ENCODE measurements at places on chromosomes 13 and 19.
A peak's percentile ranks its signal among the peaks of the same experiment; 100 is the strongest.

DNA sequence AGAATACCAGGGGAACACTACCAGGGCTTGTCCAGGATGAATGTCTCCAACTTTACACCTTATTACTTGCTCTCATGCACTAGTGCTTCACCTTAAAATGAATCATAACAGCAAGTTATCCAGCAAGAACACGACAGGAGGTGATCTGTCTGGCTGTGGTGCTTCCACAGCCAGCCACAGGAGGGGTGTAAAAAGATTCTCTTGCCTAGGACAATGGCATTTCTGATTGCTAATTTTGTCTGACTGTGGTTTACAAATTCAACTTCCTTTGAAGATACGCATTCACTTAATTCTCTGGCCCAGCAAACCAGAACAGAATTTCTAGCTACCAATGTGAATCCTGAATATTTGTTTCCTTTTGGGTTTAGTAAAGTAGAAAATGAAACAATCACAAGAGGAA is 23.1 kb upstream of the COG3 start:
- DNase-seq = peak; percentile 19

DNA sequence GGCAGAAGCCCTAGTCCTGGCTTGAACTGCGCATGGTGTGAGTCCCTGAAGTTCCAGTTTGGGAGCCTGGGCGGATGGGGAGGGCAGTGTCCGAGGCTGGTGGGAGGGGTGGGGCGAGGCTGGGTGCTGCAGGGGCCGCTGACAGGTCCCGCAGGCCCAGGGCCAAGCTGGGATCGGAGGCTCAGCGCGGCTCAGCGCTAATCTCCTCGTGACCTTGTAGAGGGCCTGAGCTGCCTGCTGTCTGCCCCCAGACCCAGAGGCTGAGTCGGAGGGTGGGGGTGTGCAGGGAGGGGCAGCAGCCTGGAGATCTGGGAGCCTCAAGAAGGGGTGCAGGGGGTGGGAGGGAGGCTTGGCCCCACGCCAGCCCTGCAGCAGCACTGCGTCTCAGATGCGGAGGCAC is 3.0 kb downstream of the ATP1A3 start:
- DNase-seq = no peak

GRCh38 chr13:65911546-65912193 is 1318.5 kb downstream of the PCDH9 start:
- DNase-seq = no peak

GRCh38 chr19:34041925-34042521 is 130.3 kb upstream of the LSM14A start:
- peak; percentile 32 for DNase-seq

GRCh38 chr19:42532891-42533290 is 4.6 kb upstream of the CEACAM1 start:
- no peak for DNase-seq

GRCh38 chr13:68232351-68233130 is 1002.4 kb upstream of the PCDH9 start:
- DNase-seq = peak; percentile 18

DNA sequence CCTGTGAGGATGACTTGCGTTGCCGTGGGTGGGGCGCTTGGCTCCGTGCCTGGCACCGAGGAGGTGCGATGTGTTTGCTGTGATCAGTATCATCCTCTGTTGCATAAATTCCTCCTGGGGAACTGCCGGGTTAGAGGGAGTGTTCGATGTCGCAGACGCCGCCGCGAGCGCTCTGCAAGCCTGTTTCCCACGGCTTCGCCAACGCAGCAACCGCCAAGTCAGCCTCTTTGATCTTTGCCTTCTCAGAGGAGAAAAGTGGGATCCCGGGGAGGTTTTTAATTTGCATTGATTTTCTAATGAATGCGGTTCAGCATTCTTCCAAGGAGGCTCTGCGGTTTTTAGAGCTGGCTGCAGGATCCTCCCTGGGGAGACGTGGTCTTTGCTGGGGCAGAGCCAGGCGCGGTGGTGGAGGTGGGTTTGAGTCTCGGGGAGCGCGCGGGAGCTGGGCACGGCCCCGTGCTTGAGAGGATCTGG is 7.6 kb downstream of the GPR32 start:
- DNase-seq = no peak

- no peak for DNase-seq
Measured at GRCh38 chr19:54329476-54330165, 9.3 kb downstream of the LILRA4 start.

DNA sequence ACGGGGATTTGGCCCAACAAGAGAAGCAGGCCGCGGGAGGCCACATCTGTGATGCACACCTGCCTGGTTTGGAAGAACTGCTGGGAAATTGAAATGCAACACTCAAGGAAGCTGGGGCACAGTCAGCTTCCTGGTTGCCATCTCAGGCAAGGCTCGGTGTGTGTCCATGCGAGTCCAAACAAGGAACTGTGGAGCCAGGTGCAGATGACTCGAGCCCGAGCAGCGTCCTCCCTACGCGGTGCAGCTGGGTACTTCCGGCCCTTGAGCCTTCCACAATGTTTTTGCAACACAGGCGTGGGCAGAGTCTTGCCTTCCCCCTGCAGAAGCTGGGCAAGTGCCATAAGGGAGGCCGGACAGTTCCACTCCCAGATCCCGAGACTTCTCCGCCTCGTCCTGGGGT is 94.6 kb downstream of the CRYL1 start:
- no peak for DNase-seq

GRCh38 chr13:100447831-100448230 is 140.8 kb downstream of the GGACT start:
- DNase-seq = no peak

- DNase-seq = no peak
Measured at GRCh38 chr19:36100476-36100875, 10.5 kb upstream of the OVOL3 start.

All from fibroblast of skin of back (primary cell).